ENCODE measurements at places on chromosomes 7 and 10. TPM values are rescaled to one million over a fixed set of nuclear protein-coding genes. Genes with fewer than 3 reads are reported as not detected.

DNA sequence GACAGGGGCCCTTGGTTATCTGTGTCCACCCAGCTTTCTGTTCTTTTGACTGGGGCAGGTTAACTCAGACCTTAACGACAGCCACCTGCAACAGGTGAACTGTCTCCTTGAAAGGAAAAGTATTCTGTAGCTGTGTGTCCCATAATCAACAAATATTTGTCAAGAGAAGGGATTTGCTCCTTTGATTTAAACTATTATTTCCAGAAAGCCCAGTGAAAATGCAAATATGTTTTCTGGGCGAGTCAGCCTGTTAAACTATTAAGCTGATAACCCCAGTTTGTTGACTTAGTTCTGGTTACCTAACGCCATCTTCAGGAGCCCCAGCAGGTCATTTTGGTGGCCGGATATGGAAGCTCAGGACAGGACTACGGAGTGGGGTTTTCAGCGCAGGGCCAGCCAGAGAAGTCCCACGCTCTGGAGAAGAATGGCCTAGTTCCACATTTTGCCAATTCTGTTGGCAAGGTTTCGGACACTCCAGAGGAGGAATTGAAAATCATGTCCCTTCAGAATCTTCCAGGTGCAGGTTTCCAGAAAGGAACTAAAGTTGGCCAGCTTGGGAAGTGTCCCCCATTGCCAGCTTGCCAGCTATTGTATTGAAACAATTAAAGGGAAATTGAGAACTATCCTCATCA, 54.5 kb downstream of the ADRA2A start:
- no peak for DNase-seq

- DNase-seq: no peak
These were observed 121.5 kb upstream of the ZNF716 start for GRCh38 chr7:57328457-57328856.

- no peak for DNase-seq
These were observed 21.0 kb upstream of the CCDC71L start for GRCh38 chr7:106681815-106682495.

- DNase-seq: no peak
These were observed 551.0 kb upstream of the ZWINT start for GRCh38 chr10:56912043-56912442.

PRR15 gene
- total RNA-seq: not detected
